ENCODE measurements at places on chromosomes 2 and 18. TPM values are rescaled to one million over a fixed set of nuclear protein-coding genes. Genes with fewer than 3 reads are reported as not detected.

POTEI gene
- polyA plus RNA-seq, result not detected

GORASP2 gene
- 111 TPM for polyA plus RNA-seq

SP140 gene
- polyA plus RNA-seq, result 34.2 TPM

AMER3 gene
- not detected for polyA plus RNA-seq

CHAC2 gene
- 3.6 TPM for polyA plus RNA-seq

DNA sequence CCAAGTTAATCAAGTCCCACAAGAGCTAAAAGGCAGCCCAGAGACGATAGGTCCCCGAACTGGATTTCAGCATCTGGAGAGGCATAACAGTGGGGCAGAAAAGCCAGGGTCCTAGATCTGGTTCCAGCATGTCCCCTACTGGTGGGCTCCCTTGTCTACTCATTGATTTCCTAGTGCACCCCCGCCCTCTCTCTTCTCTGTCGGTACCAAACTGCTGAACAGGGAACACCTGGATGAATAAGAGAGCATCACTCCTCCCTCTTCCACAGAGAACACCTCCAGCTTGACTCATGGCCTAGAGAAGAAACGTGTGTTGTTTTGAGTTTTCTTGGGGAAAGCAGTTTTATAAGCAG, 101.3 kb downstream of the FOXI3 start:
- peak overlapping the region; percentile 26 for H3K4me3 ChIP-seq
- no peaks in the 10 kb centered on the region for H3K27me3 ChIP-seq
- DNase-seq, result peak; percentile 0

GRCh38 chr2:168246072-168246482, 1.3 kb downstream of the STK39 start:
- H3K4me1 ChIP-seq, result peaks cover 55% of the 10 kb centered on the region
- H3K27me3 ChIP-seq, result no peaks in the 10 kb centered on the region
- H3K27ac ChIP-seq, result peak overlapping the region; percentile 66
- DNase-seq, result no peak

GRCh38 chr18:14970027-14970426, 222.1 kb downstream of the ANKRD30B start:
- DNase-seq, result no peak
- H3K4me3 ChIP-seq, result no peak overlapping the region
- H3K27ac ChIP-seq, result no peak overlapping the region
- H3K36me3 ChIP-seq, result no peaks in the 10 kb centered on the region

DNA sequence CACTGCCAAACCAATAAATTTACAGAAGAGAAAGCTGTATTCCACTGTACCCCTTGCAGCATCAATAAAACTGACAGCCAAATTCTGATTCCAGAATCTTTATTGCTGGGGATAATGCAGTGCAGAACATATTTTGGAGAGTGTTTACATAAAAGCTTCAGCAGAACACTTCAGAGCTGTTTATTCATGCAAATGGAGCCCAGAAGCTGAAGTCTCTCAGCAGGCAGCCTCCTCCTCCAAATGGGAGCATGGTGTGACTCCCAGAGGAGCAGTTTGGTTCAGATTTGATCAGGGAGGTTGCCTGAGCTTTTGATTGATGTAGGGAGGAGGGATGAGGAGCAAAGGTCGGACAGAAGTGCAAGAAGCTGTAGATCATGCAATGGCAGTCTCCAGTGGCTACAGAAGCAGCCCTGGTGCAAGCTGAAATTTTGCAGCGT, 22.4 kb downstream of the LHCGR start:
- H3K4me3 ChIP-seq, result no peak overlapping the region
- H3K36me3 ChIP-seq, result no peaks in the 10 kb centered on the region
- no peak for DNase-seq
- no peaks in the 10 kb centered on the region for H3K27me3 ChIP-seq

GRCh38 chr2:217711188-217711587, 291.6 kb downstream of the TNS1 start:
- no peaks in the 10 kb centered on the region for H3K4me1 ChIP-seq
- no peak overlapping the region for H3K4me3 ChIP-seq
- DNase-seq, result no peak
- H3K27me3 ChIP-seq, result no peaks in the 10 kb centered on the region

GRCh38 chr2:240481720-240482119, 46.3 kb downstream of the GPC1 start:
- DNase-seq, result no peak
- no peak overlapping the region for H3K27ac ChIP-seq
- H3K36me3 ChIP-seq, result no peaks in the 10 kb centered on the region
- no peak overlapping the region for H3K4me3 ChIP-seq

- no peak for DNase-seq
- no peak overlapping the region for H3K27ac ChIP-seq
- H3K4me3 ChIP-seq, result no peak overlapping the region
- no peaks in the 10 kb centered on the region for H3K36me3 ChIP-seq
- H3K4me1 ChIP-seq, result no peaks in the 10 kb centered on the region
These were observed 161.4 kb downstream of the FMNL2 start for GRCh38 chr2:152496371-152496770.

DNA sequence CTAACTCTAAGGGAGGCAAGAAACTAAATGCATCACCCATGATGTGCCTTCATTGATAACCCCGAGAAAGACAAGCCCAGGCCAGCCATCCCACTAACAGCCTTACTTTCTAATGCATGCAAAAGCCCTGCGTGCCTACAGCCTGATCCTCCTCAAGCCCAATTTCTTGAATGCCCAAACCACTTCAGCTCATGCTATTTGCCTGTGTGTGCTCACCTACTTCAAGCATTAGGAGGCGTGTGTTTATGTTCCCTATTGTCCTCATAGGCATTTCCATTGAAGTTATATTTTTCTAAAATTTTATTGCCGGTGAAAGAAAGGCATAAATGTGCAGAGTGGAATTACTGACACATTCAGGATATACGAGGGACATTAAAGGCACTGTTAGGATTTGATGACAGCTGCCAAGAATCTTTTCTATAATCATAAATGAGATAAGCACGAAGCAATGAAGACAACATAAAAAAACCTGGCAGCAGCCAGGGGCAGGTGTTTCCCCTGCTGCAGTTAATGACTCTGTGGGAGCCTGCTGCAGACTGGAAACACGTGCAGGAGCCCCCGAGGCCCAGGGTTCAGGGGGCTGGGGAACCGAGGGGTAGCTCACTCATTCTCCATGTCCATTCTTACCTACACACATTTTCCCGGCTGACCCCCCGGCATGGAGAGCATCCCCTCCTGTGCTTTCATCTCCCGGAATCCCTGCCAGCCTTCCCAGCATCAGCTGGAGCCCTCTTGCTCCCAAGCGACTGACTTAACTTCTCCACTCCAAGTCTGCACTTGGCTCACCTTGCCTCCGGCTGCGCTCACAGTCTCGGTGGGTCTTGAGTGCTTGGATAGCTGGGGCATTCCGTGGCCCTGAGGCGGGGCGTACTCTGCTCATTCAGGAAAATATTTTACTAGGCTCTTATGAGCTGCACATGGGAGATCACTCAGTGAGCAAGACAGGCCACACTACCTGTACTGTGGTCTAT, 292.3 kb upstream of the SIX2 start:
- no peaks in the 10 kb centered on the region for H3K27me3 ChIP-seq
- no peaks in the 10 kb centered on the region for H3K4me1 ChIP-seq
- H3K27ac ChIP-seq, result no peak overlapping the region
- DNase-seq, result no peak
- H3K36me3 ChIP-seq, result no peaks in the 10 kb centered on the region

- H3K36me3 ChIP-seq, result no peaks in the 10 kb centered on the region
- no peak overlapping the region for H3K4me3 ChIP-seq
- no peaks in the 10 kb centered on the region for H3K4me1 ChIP-seq
- no peaks in the 10 kb centered on the region for H3K27me3 ChIP-seq
These were observed 42.4 kb upstream of the IGFBP2 start for GRCh38 chr2:216590780-216591179.
